ENCODE measurements at places on chromosomes 6 and 20.

- no peak for DNase-seq
Observed at GRCh38 chr6:144644776-144645175, 359.6 kb downstream of the UTRN start.

GRCh38 chr20:54140927-54141566, 32.7 kb downstream of the CYP24A1 start:
- DNase-seq = no peak

DNA sequence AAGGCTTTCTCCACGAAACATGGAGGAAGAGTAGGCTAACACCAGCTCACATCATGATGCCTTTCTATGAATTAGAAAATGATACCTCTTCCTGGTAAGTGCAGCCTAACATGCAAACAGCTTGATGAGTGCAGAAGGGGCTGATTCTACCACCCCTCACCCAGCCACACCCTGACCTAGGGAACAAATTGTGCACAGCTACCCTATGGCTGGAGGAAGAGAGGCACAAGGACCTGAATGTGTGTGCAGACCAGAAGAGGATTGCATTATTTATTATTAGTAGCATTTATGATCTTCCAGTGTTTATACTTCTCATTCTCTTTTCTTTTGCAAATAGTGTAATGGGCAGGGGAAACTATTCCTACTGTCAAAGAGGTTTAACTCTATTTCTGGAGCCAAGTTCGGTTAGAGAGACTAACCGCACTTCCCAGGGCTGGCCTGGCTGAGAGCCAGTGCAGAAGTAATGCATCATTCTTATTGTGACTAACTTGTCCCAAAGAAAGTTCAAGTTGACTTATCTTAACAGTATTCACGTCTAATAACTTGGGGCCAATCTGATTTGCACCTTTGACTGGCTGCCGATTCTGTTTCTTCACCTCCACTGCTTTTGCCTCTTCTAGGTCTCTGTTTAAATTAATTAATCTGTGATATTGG, 237.5 kb downstream of the CD83 start:
- no peak for DNase-seq

GRCh38 chr20:34629342-34629741, 47.5 kb downstream of the PIGU start:
- no peak for DNase-seq

- no peak for DNase-seq
Observed at GRCh38 chr6:112416866-112417265, 69.7 kb downstream of the RFPL4B start.

DNA sequence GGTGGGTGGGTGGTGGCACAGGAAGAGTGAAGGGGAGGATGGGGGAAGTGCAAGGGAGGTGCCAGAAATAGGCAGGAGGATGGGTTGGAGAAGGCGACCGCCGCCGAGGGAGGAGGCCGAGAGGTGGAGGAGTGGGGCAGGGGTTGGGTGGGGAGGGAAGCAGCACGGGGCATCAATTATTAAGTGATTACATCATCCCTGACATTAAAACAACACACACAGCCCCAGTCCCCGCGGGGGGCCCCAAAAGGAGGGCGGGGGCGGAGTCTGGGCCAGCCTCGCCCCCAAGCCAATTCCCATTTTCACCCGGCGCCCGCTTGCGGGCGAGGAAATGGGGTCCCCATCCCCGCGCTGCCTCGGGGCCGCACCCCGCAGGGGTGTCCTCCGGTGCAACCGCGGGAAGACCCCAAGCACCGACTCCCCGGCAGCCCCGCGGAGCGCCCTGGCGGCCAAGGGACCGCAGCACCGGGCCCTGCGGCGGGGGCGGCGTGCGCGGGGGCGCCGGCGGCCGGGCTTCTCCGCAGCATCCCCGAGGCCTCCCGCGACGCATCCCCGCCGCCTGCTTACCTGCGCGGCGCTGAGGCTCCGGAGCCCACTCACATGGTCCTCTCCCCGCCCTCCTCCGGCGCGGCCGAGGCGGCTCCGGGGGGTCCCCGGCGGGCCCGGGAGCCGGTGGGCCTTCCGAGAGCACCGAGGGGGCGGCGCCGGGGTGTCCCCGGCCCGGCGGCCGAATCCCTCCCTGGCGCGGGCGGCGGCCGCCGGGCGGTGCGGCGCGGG, 663 bp downstream of the FYN start:
- DNase-seq = peak; percentile 57

- no peak for DNase-seq
Observed at GRCh38 chr20:38024496-38024895, 8.8 kb downstream of the TTI1 start.

DNA sequence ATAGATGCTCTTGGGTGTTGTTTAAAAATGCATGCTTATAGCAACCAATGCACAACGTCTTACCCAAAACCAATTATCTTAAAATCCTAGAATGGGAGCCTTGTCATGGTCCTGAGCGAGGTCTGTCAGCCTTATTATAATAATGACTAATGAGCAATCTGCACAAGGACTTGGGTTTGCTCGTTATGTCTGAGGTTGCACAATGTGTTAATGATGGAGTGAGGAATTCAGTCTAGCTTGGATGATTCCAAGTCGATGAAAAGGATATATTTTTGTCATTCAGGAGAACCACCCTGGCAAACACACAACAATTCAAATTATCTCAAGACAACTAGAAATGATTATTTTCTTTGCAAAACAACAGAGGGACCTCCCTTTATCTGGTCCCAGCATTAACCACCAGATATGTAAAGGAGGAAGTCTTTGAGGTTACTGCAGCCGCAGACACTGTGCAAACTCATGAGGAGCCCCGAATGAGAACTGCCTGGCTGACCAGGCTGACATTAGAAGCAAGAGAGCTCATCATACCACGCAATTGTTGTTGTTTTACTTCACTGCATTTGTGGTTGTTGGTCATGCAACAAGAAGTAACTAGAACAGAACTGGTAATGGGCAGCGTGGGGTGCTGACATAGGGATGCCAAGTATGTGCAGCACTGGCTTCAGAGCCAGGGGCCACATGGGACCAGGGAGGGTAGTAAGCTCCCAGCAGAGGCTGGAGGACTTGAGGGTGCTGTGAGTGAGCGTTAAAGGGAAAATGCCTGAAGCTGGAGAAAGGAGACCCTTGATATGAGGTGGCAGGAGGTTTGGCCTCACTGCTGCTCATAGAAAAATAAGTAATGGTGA, 488.3 kb downstream of the CDH26 start:
- DNase-seq = no peak

DNA sequence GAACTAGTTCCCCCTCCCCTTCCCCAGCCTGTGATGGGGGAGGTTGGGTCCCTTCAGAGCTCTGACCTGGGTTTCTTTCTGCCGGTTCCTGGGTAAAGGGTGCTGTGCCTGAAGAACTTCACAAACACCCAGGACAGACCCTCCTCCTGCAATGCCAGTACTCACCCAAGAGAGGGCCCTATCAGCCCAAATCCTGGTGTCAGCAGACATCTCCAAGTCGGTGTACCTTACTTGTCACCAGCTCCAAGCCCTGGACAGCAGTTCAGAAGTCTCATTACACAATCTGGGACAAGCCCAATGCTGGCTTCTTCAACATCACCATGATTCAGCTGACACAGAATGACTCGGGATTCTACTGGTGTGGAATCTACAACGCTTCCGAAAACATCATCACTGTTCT, 467 bp downstream of the TREML4 start:
- no peak for DNase-seq

GRCh38 chr20:36532388-36532787, 8.9 kb upstream of the MYL9 start:
- DNase-seq = no peak

DNA sequence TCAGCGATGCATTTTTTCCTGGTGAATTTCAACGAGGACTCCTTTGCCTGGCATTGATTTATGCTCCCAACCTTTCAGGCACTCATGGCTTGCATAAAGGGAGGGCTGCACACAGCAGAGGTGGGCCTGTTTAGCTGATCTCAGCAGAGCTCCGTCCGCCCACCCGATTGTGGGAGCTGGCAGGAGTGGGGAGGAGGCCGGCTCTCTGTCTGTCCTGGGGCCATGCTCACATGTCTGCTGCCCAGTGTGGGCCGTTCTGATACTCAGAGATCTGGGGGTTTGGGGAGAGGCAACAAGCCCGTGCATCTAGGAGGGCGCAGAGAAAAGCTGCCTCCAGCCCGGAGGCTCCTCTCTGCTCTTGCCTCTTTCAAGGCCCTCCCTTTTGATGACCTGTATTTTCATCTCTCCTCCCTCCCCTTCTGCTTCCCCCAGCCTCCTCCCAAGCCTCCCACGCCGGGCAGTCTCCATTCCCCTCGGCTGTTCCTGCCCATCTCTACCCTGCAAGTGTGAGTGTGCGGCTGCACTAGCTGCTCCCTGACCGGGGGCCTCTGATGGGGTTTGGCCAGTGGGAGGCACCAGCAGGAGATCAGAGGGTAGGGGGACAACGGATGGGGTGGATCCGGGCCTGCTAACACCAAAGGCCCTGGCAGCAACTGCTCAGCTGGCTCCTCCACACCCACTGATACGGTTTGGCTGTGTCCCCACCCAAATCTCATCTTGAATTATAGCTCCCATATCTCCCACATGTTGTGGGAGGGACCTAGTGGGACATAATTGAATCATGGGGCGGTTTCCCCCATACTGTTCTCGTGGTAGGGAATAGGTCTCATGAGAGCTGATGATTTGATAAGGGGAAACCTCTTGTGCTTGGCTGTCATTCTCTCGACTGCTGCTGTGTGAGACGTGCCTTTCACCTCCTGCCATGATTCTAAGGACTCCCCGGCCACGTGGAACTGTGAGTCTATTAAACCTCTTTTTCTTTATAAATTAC, 39.6 kb upstream of the MLN start:
- DNase-seq = no peak

- no peak for DNase-seq
Observed at GRCh38 chr6:134253681-134254080, 64.2 kb downstream of the SGK1 start.

- DNase-seq = no peak
Observed at GRCh38 chr6:36607683-36608386, 13.7 kb downstream of the SRSF3 start.

DNA sequence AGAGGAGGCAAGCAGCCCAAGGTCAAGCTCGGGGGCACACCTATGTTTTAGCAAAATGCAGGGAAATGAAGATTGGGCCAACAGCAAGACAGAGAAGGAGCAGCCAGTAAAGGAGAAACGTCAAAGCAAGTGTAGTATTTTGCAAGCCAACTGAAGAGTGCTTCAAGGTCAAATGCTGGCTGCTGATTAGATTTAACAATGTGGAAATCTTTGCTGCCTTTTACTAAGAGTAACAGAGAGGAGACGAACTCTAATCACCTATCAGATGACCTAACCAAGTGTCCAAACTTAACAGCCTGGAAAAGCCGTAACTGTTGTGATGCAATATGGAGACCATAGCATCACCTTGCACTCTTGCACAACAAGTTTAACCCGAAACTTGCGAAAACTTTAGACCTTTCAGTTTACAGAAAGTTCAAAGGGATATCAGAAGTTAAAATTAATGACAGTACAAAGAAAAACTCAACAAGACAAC, 30.4 kb downstream of the AKIRIN2 start:
- no peak for DNase-seq

- no peak for DNase-seq
Observed at GRCh38 chr6:127912914-127913313, 12.1 kb upstream of the THEMIS start.

DNA sequence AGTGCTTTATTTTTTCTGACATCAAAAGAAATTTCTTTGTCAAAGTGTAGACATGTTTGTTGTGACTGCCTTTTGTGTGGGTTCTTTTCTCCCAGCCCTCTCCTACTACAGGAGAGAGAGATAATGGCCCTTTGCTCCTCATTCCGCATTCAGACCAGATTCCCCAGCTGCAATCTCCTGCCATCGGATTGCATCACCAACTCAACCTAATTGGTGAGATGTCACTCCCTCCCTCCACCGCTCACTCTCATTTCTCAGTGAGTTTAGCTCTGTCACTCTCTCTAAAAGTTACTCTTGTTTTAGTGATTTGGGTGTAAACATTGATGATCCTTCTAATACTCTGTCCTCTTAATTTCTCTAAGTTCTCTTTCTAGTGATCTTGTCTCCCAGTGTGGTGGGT, 22.7 kb downstream of the UTRN start:
- DNase-seq = no peak

Data from stimulated activated CD4-positive, alpha-beta T cell treated with anti-CD3 and anti-CD28 coated beads, TNF-alpha, amount 100 ng/mL, for 4 hours (primary cell).